Activated naive CD8-positive, alpha-beta T cell treated with anti-CD3 and anti-CD28 coated beads, Interleukin-2, amount 10 ng/mL, durations not matched to agents 7 days and 5 days (primary cell): ENCODE measurements at places on chromosomes 12 and 14. TPM values are rescaled to one million over a fixed set of nuclear protein-coding genes. Genes with fewer than 3 reads are reported as not detected.

DNA sequence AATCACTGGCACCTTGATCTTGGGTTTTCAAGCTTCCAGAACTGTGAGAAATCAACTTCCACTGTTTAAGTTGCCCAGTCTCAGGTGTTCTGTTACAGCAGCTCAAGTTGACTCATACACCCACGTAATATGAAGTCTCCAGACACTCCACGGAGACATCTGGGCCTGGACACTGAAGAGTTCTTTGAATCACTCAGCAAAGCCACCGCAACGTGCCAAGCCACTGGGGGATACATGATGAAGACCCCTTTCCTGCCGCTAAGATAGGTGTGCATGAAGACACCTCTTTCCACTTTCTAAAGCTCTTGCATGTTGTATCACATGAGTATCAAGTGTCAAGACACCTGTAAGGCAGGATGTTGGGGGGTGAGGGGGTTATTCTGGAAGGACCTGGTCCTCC lies 311.7 kb upstream of the RTL1 start:
- no peaks in the 10 kb centered on the region for H3K36me3 ChIP-seq
- H3K27ac ChIP-seq, result no peak overlapping the region
- no peak overlapping the region for H3K4me3 ChIP-seq

DNA sequence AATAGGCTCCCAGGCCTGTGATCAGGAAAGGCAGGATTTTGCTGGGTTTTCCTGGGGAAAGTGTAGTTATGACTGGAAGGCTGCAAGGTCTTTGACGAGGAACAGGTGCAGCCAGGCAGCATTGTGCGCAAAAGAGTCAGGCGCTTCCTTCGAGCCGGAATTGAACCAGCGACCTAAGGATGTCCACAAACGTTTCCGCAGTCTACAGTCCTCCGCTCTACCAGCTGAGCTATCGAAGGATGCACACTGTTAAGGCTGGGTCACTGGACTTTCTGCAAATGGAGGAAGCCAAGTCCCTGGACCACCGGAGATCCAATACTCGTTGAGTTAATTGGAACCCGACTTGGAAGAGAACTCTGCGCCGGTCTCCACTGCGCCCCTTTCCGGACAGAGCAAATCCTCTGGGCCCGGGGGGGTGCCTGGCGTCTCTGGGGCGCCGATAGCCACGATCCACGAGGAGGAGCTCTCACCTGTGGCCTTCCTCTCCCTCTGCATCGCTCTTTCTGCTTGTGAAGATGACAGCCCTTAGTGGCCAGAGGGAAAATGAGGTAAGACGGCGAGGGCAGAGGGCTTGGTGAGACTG lies 18.4 kb upstream of the OR6S1 start:
- peaks cover 36% of the 10 kb centered on the region for H3K4me1 ChIP-seq
- no peak for DNase-seq
- peaks cover 45% of the 10 kb centered on the region for H3K27me3 ChIP-seq
- H3K4me3 ChIP-seq, result no peak overlapping the region
- no peak overlapping the region for H3K27ac ChIP-seq
- H3K36me3 ChIP-seq, result no peaks in the 10 kb centered on the region

The FZD10 gene
- not detected for total RNA-seq

The PLD4 gene
- not detected for total RNA-seq

GRCh38 chr12:93200291-93200917 lies 177.3 kb upstream of the NUDT4 start:
- no peak overlapping the region for H3K27ac ChIP-seq
- DNase-seq, result no peak

- no peaks in the 10 kb centered on the region for H3K4me1 ChIP-seq
- no peaks in the 10 kb centered on the region for H3K36me3 ChIP-seq
- DNase-seq, result no peak
- no peaks in the 10 kb centered on the region for H3K27me3 ChIP-seq
Observed at GRCh38 chr12:133236144-133236543, 467 bp upstream of the ANHX start.

The PPP4R4 gene
- 0.57 TPM for total RNA-seq
